ENCODE measurements at places on chromosomes 1 and 21. TPM values are rescaled to one million over a fixed set of nuclear protein-coding genes. Genes with fewer than 3 reads are reported as not detected.

DNA sequence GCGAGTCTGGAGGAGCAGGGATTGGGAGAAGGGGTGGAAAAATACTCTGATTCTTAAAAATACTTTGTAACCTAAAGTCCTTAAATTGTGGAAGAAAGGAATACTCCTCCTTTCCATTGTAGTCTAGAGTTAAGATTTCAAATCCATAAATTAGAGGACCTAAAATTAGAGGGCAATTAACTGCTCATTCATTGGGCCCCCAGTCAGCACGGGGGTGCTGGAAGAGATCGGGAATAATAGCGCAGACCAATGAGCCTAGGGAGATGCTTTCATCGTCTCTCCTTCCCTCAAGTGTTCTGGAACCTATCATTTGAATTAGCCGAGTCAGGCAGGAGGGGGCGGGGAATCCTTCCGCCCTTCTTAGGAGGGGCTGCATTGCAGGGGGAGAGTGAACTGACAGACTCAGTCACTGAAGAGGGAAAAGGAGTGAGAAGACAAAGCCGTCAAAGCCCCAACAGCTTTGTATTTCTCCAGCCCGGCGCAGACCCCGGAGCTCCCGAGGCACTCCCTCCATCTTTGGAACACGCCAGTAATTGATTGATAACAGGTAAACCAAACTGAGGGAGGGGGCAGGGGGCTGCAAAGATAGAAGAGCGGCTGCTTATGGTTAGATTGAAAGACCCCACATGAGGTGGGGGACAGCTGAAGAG is at the start of gene MLLT11:
Gene MLLT11 (plus strand): TSS at position 391 of the 650 bp plus-strand sequence. CDS start 6,828 bp downstream, outside the sequence.
- DNase-seq: peak; percentile 66

- DNase-seq: no peak
Measured at GRCh38 chr21:33384841-33385331, 18.3 kb upstream of the IFNGR2 start.

DNA sequence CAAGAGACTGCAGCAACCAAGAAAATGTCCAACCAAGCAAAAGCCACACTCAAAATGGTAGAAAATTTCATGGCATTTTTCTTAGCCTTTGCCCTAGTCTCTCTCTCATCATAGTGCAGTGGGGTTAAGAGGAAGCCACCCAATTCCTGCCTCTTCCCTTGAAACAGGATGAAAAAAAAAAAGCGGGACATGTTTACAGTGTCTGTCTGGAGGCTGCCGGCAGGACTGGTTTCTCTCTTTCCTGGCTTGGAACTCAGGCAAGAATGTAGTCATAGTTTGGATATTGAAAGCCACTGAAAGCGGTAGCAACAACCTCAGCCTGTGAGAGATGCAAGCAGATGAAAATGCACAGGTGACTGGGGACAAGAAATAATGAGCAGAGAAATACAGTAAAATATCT is 13.3 kb upstream of the TNFSF18 start:
- peak; percentile 92 for DNase-seq

- no peak for DNase-seq
Measured at GRCh38 chr1:21175670-21176581, 771 bp downstream of the EIF4G3 start.

GRCh38 chr1:74791491-74791890 is 58.5 kb downstream of the TYW3 start:
- no peak for DNase-seq

DNA sequence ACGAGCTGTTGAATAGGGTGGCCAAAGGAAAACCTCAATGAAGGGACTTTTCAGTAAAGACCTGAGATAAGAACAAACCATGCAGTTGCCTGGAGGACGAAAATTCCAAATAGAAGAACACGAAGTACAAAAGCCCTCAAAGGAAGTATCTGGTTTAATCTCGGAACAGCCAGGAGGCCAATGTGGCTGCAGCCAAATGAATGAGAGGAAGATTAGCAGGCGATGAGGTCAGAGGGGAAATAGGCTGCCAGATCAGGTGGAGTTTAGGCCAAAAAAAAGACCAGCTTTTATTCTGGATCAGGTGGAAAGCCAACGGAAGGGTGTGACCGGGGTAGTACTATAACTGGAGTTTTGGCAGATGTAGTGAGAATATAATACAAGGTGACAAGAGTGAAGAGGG is 43.7 kb downstream of the SRSF11 start:
- DNase-seq: no peak

DNA sequence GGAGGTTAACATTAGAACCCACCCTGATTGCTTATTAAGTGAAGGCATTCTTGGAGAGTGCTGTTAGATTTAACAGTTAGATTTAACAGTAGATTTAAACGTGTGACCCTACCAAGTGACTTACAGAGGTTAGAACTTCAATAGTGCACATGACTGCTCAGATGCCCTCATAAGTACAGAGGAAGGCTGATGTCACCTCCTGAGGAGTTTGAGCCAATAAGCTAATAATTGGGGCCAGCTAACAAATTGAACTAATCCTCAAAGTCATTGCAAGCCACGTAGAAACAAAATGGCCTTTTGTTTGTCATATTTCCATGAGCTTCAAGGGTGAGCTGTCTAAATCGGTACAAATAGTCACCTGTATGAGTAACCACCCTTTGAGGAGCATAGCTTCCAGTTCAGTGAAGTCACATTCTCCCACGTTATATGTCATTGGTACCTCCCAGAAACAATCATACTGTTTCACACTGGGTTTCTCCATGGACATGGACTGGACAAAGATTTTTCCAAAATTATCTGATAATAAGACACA is 11.7 kb downstream of the AVPR1B start:
- DNase-seq: peak; percentile 38

GRCh38 chr1:37556712-37557196 is at the start of gene DNALI1:
Gene DNALI1, plus strand, starts transcription at chr1:37556940. Its CDS starts 55 bp downstream, at chr1:37556995.
- peak; percentile 34 for DNase-seq

- peak; percentile 67 for DNase-seq
Measured at GRCh38 chr1:14822493-14822892, 224.0 kb downstream of the KAZN start.

DNA sequence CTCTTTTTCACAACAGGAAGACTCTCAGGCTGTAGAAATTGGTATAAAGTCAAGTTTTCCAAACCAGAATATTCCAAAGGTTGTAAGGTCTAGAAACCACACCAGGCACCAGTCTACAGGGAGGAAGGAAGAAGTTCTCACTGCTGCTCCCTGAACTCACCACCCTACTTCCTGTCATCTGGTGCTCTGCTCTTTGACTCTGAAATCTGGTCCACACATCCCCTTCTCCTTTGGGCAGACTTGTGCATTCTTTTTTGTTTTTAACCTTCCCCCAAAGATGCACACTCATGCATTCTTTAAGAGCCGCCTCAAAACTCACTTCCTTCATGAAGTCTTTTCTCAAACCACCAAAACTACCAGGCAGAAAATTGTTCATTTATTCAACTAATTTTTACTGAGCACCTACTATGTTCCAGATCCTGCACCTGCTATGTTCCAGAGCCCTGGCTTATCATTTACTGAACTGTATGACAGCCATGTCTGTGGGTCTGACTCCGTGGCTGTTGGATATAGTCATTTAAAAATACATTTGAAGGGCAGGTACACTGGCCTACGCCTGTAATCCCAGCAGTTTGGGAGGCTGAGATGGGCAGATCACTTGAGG is 30.1 kb upstream of the EPS15 start:
- no peak for DNase-seq

GRCh38 chr1:245453541-245453940 is 298.8 kb downstream of the KIF26B start:
- no peak for DNase-seq

The F5 gene
- total RNA-seq: not detected

The GRHL3 gene
- total RNA-seq: 3.5 TPM

The ST7L gene
- 13.8 TPM for total RNA-seq

All from PC-3 (cell line).